ENCODE measurements at places on chromosomes 7 and 10. TPM values are rescaled to one million over a fixed set of nuclear protein-coding genes. Genes with fewer than 3 reads are reported as not detected.

GRCh38 chr10:117348236-117348635 lies 27.0 kb downstream of the PDZD8 start:
- DNase-seq, result no peak

DNA sequence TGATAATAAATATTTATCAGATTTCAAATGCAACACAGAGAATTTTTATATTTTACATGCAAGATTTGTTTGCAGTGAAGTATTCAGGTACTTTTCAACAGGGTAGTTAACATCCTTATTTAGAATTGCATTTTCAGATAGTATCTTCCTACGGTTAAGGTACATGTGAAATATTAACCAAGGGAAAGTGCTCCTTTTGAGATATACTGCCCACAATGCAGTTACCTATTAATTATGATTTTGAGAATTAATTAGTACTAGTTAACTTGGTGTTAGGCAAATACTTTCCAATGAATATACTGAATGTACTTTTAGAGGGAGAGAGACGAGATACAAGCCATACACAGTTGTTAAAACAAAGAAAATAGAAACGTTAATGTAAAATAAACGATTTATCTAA lies 206.2 kb upstream of the YAE1 start:
- no peak for DNase-seq

TRIM50 gene
- not detected for total RNA-seq

DNA sequence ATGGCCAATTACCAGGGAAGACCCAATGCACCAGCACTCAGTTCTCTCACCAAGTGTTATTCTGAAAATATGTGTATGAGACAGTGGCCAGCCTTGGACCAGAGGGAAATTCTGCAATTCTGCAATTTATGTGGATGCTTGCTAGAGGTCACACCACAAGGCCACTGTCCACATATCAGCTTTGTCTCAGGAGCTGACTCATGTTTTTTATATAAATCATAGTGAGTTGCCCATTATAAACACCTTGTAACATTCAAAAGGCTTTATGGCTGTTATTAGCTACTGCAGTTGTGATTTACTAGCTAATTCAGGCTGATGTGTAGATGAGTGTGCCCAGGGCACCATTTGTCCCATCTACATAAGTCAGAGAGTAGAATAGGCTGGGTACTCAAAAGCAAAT lies 649.0 kb downstream of the LRMDA start:
- no peak for DNase-seq

- no peak for DNase-seq
These were observed 51.1 kb upstream of the ARID5B start for GRCh38 chr10:61850376-61850775.

GRCh38 chr10:127372361-127372760 lies 176.0 kb upstream of the INSYN2A start:
- DNase-seq, result no peak

GRCh38 chr7:74429153-74429747 lies 24.5 kb upstream of the GTF2IRD1 start:
- peak; percentile 23 for DNase-seq

GRCh38 chr10:125035136-125035535 lies 93.2 kb downstream of the ZRANB1 start:
- no peak for DNase-seq

GPR26 gene
- not detected for total RNA-seq

DGKI gene
- total RNA-seq, result 3.4 TPM

HMX3 gene
- total RNA-seq, result 0.12 TPM

- DNase-seq, result no peak
These were observed 107.3 kb downstream of the NRCAM start for GRCh38 chr7:108348913-108349312.

DNA sequence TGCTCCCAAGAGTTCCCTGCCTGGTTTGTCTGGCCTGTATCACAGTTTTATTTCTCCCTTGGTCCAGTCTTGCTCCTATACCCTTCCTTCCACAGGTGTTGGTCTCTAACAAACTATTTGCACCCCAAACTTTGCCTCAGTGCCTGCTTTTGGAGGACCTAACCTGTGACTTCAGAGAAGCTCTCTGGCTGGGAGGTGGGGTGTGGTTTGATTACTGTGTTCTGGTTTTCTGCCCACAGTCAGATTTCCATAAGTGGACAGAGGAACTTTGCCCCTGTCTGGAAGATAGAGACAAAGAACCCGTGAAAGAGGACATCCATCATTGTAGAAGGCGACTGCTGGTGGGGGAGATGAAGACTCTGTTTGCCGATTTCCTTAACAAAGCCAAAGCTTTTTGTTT lies 55.8 kb upstream of the TRIL start:
- no peak for DNase-seq

GRCh38 chr7:2553831-2554581 lies 1.3 kb downstream of the BRAT1 start:
- DNase-seq, result no peak

ADCYAP1R1 gene
- total RNA-seq, result 0.39 TPM

DNA sequence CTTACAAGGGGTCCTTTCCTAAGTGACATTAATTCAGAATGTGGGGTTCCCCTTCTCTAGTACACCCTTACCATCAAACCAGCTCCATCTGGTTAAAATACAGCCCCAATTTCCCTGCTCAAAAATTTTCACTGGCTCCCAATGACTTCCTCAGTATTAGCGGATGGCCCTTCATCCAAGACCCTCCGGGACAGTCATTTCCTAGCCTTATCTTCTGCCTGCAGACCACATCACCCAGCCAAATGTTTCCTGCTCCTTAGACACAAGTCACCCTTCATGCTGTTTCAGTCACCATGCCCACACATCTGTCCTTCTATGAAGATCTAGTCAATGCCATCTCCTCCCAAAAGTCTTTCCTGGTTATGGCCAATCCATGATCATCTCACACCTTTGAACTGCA lies 45.2 kb downstream of the PARD3 start:
- no peak for DNase-seq

GRCh38 chr7:36278069-36278619 lies 111.5 kb upstream of the ANLN start:
- DNase-seq, result no peak

Measured in neural progenitor cell (in vitro differentiated cells).